ENCODE measurements at places on chromosomes 7 and 10.

DNA sequence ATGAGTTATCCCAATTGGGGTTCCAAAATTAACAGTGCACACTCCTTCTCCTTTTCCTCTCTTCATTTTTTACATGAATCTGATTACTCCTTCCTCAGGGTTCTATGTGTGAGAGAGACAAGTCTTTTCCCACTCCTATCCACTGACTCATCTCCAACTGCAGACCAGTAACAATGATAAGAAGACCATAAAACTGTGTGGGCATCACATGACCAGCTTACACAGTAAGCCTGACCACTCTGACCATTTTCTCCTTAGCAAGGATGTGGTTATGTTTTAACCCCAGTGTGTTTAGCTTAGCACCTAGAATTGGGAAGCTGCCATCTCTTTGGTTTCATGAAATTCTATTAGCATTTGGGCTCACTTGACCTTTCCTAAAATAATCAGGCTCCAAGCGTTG lies 145.0 kb upstream of the CALCR start:
- no peaks in the 10 kb centered on the region for H3K36me3 ChIP-seq
- no peak for DNase-seq
- H3K27ac ChIP-seq, result no peak overlapping the region
- H3K4me3 ChIP-seq, result no peak overlapping the region

DNA sequence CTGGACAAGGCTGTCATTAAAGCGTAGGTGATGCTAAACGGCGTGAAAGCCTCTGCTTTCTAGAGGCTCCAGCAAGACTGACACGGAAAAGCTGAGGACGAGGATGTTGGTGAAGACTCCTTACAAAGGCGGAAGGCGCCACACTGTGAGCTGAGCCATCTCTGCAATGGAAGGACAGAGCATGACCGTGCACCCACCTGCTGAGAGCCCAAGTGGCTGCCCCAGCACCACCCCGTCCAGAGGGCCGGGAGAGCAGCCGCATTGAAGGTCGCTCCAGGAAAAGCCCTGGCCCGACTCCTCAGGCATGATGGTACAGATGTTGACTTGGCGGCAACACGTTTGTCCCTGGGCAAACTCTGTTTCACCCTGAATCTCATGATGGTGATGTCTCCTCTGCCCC lies 492.7 kb downstream of the DNAJB6 start:
- no peak overlapping the region for H3K27ac ChIP-seq
- no peak for DNase-seq
- H3K36me3 ChIP-seq, result no peaks in the 10 kb centered on the region
- H3K27me3 ChIP-seq, result peaks cover 7% of the 10 kb centered on the region

DNA sequence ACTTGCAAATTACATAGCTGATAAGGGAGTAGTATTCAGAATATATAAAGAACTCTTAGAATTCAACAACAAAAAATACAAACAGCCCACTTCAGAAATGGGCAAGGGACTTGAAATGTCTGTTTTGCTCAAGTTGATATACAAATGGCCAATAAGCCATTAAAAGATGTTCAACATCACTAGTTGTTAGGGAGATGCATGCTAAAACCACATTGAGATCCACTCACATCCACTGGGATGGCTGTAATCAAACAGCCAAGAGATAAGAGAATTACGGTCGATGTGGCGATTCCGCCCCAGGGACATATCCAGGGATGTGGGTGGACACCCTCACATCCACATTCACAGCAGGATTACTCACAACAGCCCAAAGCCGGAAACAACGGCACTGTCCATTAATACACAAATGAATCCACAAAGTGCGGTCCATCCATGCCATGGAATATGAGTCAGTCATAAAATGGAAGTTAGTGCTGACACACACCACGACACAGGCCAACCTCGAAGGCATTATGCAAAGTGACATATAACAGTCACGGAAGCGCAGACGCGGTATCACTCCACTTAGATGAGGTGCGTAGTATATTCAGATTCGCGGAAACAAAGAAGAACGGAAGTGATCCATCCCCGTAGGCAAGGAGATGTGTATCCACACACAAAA lies 227.8 kb downstream of the DNAJB6 start:
- H3K36me3 ChIP-seq, result no peaks in the 10 kb centered on the region
- H3K4me1 ChIP-seq, result no peaks in the 10 kb centered on the region
- H3K27ac ChIP-seq, result no peak overlapping the region
- no peak for DNase-seq

DNA sequence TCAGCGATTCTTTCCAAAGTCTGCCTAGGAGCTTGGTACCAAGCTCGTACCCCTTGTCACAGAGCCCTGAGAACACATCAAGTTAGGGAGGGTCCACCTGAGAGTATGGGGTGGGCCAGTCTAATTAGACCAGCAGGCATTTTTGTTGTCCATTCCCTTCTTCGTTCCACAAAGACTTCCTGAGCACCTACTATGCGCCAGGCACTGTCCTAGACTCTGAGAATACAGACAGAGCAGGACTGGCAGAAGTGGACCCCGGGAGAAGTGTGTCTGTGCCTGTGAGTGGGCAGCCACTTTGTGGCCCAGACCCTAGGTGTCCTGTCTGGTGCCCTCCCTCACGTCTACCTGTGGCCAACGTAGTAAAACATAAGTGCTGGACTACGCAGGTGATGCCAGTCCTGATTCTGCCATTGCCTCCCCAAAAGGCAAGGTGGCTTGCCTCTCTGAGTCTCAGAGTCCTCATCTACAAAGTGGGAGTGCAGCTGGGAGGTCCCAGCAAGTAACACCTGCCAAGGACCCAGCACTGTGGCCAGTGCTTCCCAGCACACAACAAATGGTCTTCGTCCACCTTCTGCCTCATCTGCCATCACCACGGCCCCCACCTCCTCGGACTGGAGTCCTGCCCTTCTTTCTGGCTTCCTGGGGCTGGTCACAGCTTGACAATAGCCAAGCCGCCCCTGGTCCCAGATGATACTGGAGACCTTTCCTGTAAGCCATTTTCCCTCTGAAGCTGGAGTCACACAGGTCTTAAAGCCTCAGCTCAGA lies 54.3 kb upstream of the DUSP5 start:
- H3K27ac ChIP-seq, result no peak overlapping the region
- no peaks in the 10 kb centered on the region for H3K4me1 ChIP-seq
- no peak for DNase-seq
- no peaks in the 10 kb centered on the region for H3K27me3 ChIP-seq
- H3K36me3 ChIP-seq, result no peaks in the 10 kb centered on the region

DNA sequence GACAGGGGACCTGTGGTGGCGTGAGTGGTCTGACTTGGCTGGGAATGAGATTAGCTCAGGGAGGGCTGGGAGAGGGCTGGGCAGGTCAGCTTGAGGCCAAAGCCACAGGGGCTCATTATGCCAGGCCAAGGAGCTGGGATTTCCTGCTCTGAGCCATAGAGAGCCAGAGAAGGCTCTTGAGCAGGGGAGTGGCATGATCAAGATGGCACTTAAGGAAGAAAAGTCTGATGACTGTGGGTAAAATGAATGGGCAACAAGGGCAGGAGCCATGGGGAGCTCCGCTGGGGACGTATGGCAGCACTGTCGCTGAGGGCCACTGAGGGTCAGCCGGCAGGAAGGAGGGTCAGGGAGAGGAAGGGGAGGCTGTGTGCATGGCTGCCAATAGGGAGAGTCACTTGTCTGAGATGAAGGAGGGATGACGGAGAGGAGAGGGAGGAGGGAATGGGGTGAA lies 5.8 kb downstream of the ANTXRL start:
- peak overlapping the region; percentile 43 for H3K27ac ChIP-seq
- no peak for DNase-seq
